ENCODE measurements at places on chromosomes 2 and 18. TPM values are rescaled to one million over a fixed set of nuclear protein-coding genes. Genes with fewer than 3 reads are reported as not detected.

- H3K4me1 ChIP-seq, result peaks cover 24% of the 10 kb centered on the region
- no peaks in the 10 kb centered on the region for H3K36me3 ChIP-seq
- no peaks in the 10 kb centered on the region for H3K27me3 ChIP-seq
- H3K27ac ChIP-seq, result no peak overlapping the region
- DNase-seq, result no peak
These were observed 87.4 kb upstream of the KLF7 start for GRCh38 chr2:207252979-207253645.

- H3K27me3 ChIP-seq, result no peaks in the 10 kb centered on the region
- H3K4me3 ChIP-seq, result no peak overlapping the region
- no peak overlapping the region for H3K27ac ChIP-seq
- DNase-seq, result no peak
These were observed 34.5 kb downstream of the INSIG2 start for GRCh38 chr2:118122594-118123281.

DNA sequence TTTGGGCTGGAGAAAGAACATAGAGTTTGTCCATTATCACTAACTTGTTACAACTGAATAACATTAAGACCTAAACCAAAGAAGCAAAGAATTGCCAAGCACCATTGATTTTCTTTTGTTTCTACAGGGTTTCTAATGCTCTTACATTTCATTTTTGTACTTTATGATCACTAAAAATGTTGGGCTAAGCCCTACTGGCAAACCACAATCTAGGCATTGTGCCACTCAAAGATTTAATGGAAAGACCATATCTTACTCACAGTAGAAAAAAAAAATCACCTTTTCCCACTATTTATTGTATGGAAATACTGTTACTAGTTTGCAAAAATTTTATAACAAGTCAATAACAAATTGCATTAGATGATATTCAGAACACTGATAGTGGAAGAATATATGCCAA is 447.4 kb upstream of the PKDCC start:
- no peaks in the 10 kb centered on the region for H3K4me1 ChIP-seq
- H3K4me3 ChIP-seq, result no peak overlapping the region
- H3K27ac ChIP-seq, result no peak overlapping the region
- no peaks in the 10 kb centered on the region for H3K27me3 ChIP-seq
- H3K36me3 ChIP-seq, result no peaks in the 10 kb centered on the region

GRCh38 chr18:27994571-27994970 is 182.4 kb downstream of the CDH2 start:
- no peak for DNase-seq
- H3K4me3 ChIP-seq, result no peak overlapping the region
- H3K36me3 ChIP-seq, result peaks cover 33% of the 10 kb centered on the region
- H3K27me3 ChIP-seq, result no peaks in the 10 kb centered on the region
- no peak overlapping the region for H3K27ac ChIP-seq

- peak; percentile 16 for DNase-seq
- peak overlapping the region; percentile 53 for H3K4me3 ChIP-seq
- peaks cover 14% of the 10 kb centered on the region for H3K4me1 ChIP-seq
- H3K27ac ChIP-seq, result no peak overlapping the region
- H3K36me3 ChIP-seq, result no peaks in the 10 kb centered on the region
- H3K27me3 ChIP-seq, result peaks cover 11% of the 10 kb centered on the region
These were observed 771 bp upstream of the IGFBP2 start for GRCh38 chr2:216632346-216632951.

DNA sequence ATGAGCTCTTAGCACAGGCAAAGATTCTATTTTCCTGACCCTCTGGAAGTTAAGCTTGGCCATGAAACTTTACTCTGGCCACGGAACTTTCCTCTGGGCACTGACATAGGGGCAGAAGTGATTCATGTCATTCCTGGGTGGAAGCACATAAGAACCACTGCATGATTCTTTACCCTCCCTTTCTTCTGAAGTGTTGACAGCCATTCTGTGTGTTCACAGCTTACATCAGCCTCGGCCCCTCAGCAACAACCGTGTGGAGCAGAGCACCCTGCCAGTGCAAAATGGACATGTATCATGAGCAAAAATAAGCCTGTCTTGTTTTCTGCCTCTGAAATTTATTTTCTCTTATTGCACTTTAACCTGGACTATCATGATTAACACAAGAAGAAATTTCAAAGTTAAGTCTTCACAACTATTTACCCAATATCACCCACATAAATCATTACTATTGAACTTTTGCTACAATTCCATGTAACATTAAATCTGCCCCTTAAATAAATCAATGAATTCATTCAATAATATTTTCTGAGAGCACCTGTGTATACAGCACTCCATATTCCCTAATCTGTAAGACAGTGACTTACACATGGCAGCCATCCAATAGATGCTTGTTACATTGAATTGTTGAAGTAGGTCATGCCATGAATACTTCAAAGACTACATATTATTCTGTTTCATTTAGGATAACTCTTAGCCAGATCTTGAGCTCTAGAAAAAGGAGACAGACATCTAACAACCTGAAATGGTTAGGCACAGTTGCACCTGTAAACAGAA is 531.9 kb downstream of the IRS1 start:
- H3K4me3 ChIP-seq, result no peak overlapping the region
- H3K27me3 ChIP-seq, result no peaks in the 10 kb centered on the region
- no peak for DNase-seq
- no peak overlapping the region for H3K27ac ChIP-seq

- no peak overlapping the region for H3K4me3 ChIP-seq
- no peaks in the 10 kb centered on the region for H3K27me3 ChIP-seq
- no peaks in the 10 kb centered on the region for H3K4me1 ChIP-seq
- no peak for DNase-seq
- H3K36me3 ChIP-seq, result peaks cover 8% of the 10 kb centered on the region
These were observed 65.6 kb upstream of the ZNF385B start for GRCh38 chr2:179927041-179927440.

GRCh38 chr2:23524261-23524706 is 139.3 kb downstream of the KLHL29 start:
- H3K4me3 ChIP-seq, result no peak overlapping the region
- no peaks in the 10 kb centered on the region for H3K4me1 ChIP-seq
- H3K36me3 ChIP-seq, result no peaks in the 10 kb centered on the region
- H3K27me3 ChIP-seq, result no peaks in the 10 kb centered on the region
- H3K27ac ChIP-seq, result no peak overlapping the region

DNA sequence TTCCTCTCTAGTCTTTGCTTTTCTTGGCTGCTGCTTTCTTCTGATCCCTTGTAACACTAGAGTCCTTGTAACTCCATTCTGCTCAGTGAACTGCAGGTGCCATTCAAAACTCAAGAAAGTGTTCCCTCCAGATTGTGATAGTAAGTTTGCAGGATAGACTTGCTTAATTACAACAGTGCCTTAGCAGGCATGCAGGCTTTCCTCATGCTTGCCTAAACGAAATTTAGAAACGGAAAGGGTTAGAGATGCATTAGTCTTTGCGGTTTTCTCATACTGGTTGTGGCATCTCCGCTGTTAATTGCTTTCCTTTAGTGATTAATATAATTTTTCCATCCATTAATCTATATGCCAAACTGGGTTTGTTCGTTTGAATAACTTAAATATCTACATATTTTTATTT is 82.9 kb downstream of the DOK6 start:
- no peak overlapping the region for H3K4me3 ChIP-seq
- H3K27ac ChIP-seq, result no peak overlapping the region
- no peaks in the 10 kb centered on the region for H3K36me3 ChIP-seq
- no peaks in the 10 kb centered on the region for H3K4me1 ChIP-seq

GRCh38 chr18:79916128-79916494 is 35.3 kb downstream of the SLC66A2 start:
- no peak overlapping the region for H3K4me3 ChIP-seq
- H3K27ac ChIP-seq, result no peak overlapping the region
- peaks cover 5% of the 10 kb centered on the region for H3K27me3 ChIP-seq
- no peak for DNase-seq
- peaks cover 4% of the 10 kb centered on the region for H3K4me1 ChIP-seq
- H3K36me3 ChIP-seq, result no peaks in the 10 kb centered on the region

GRCh38 chr2:156017341-156017885 is 315.1 kb downstream of the NR4A2 start:
- H3K4me1 ChIP-seq, result peaks cover 12% of the 10 kb centered on the region
- H3K4me3 ChIP-seq, result no peak overlapping the region
- no peaks in the 10 kb centered on the region for H3K27me3 ChIP-seq
- H3K36me3 ChIP-seq, result no peaks in the 10 kb centered on the region

DNA sequence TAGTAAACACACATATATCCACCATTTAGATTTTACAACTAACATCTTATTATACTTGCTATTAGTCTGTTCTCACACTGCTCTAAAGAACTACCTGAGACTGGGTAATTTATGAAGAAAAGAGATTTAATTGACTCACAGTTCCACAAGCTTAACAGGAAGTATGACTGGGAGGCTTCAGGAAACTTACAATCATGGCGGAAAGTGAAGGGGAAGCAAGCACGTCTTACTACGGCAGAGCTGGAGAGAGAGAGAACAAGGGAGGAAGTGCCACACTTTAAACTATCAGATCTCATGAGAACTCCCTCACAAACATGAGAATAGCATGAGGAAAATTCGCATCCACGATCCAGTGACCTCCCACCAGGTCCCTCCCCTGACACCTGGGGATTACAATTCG is 240.7 kb downstream of the CAMKMT start:
- H3K4me3 ChIP-seq, result no peak overlapping the region
- H3K36me3 ChIP-seq, result no peaks in the 10 kb centered on the region
- H3K27ac ChIP-seq, result no peak overlapping the region
- no peak for DNase-seq

- H3K27ac ChIP-seq, result no peak overlapping the region
- no peaks in the 10 kb centered on the region for H3K27me3 ChIP-seq
- H3K36me3 ChIP-seq, result no peaks in the 10 kb centered on the region
- H3K4me1 ChIP-seq, result no peaks in the 10 kb centered on the region
These were observed 53.4 kb downstream of the SPIRE1 start for GRCh38 chr18:12604445-12605007.

DNA sequence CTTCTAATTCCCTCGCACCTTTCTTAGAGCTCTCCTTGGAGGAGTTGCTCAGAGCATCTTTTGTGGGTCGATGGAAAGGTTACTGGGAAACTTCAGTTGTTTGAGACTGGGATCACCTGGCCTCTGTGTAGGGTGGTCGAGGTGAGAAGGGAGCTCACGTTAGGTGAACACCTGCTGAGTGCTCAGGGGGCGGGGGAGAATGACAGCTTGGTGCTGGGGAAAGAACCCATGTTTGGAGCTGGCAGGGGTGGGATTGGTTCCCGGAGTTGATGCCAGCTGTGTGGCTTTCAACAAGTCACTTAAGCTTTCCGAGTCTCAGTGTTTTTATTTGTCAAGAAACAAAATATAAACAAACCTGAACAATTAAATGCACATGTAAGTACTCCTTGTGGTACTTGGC is 122.3 kb downstream of the GLI2 start:
- H3K27ac ChIP-seq, result no peak overlapping the region
- peaks cover 52% of the 10 kb centered on the region for H3K4me1 ChIP-seq
- DNase-seq, result no peak
- no peak overlapping the region for H3K4me3 ChIP-seq
- H3K36me3 ChIP-seq, result no peaks in the 10 kb centered on the region

GRCh38 chr2:121295911-121296650 is 11.1 kb upstream of the TFCP2L1 start:
- no peaks in the 10 kb centered on the region for H3K4me1 ChIP-seq
- H3K27me3 ChIP-seq, result no peaks in the 10 kb centered on the region
- H3K36me3 ChIP-seq, result no peaks in the 10 kb centered on the region
- H3K4me3 ChIP-seq, result no peak overlapping the region
- H3K27ac ChIP-seq, result no peak overlapping the region

DNA sequence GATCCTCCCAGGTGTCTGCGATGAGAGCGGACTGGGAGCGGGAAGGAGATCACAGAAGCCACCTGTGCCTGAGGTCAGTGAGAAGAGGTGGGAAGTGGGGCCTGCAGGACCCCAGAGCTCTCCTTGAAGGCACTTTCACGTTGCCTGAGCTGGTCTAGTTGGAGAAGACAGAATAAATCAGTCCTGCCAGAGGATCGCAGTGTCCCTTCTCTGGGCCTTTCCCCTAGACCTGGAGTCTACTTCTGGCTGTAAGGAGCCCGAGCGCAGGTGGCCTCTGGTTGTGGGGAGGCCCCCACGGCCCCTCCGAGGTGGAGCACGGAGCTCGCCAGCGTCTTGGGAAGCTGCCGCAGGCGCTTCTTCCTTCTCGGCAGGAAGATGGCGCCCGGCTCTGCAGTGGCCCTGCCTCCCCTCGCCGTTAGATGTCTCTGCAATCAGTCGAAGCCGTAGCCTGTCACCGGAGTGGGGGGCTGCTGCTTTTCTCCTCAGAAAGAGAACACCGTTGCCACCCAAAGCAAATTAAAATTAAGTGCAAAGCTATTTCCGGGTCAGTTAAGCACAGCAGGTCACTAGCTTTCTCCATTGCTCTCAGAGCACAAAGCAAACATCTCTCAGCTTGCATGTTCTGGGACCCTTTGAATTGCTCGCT is 212.0 kb upstream of the MYT1L start:
- H3K36me3 ChIP-seq, result no peaks in the 10 kb centered on the region
- no peak overlapping the region for H3K4me3 ChIP-seq
- peak; percentile 66 for DNase-seq
- peaks cover 11% of the 10 kb centered on the region for H3K4me1 ChIP-seq
- no peak overlapping the region for H3K27ac ChIP-seq

DNA sequence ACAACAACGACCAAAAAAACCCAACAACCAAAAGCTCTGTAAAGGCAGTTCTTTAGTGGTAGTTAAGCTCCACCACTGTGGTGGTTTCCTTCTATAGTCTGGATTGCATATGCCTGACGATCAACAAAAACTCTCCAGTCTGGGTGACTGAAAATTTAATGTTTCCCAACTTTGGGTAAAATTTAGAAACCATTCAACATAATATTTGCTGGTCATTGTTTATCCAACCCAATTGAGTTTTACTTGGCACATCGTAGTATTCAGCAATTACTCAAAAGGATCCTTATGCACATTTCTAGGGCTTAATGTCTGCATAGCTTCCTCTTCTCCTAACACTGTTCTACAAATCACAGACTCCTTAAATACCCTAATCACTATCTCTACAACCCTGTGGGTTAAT is 1080.2 kb upstream of the NRXN1 start:
- no peak overlapping the region for H3K27ac ChIP-seq
- DNase-seq, result no peak
- no peak overlapping the region for H3K4me3 ChIP-seq
- H3K4me1 ChIP-seq, result no peaks in the 10 kb centered on the region
- no peaks in the 10 kb centered on the region for H3K27me3 ChIP-seq

GRCh38 chr2:26034637-26034992 is 731 bp downstream of the RAB10 start:
- peaks cover 8% of the 10 kb centered on the region for H3K4me1 ChIP-seq
- peak overlapping the region; percentile 86 for H3K27ac ChIP-seq
- H3K27me3 ChIP-seq, result no peaks in the 10 kb centered on the region

GRCh38 chr2:221705185-221705877 is 133.2 kb upstream of the EPHA4 start:
- no peaks in the 10 kb centered on the region for H3K36me3 ChIP-seq
- H3K4me1 ChIP-seq, result no peaks in the 10 kb centered on the region
- no peak overlapping the region for H3K27ac ChIP-seq

GRCh38 chr18:48940854-48941611 is 9.7 kb downstream of the SMAD7 start:
- no peak overlapping the region for H3K4me3 ChIP-seq
- H3K27me3 ChIP-seq, result no peaks in the 10 kb centered on the region
- no peak overlapping the region for H3K27ac ChIP-seq
- no peak for DNase-seq

- peaks cover 4% of the 10 kb centered on the region for H3K4me1 ChIP-seq
- no peak for DNase-seq
- H3K27me3 ChIP-seq, result no peaks in the 10 kb centered on the region
- no peak overlapping the region for H3K27ac ChIP-seq
- no peaks in the 10 kb centered on the region for H3K36me3 ChIP-seq
- H3K4me3 ChIP-seq, result no peak overlapping the region
These were observed 105.8 kb upstream of the SMAD2 start for GRCh38 chr18:48036226-48036625.

Gene DCC
- 0.41 TPM for total RNA-seq

Gene UGT1A8
- total RNA-seq, result not detected

Gene PROKR1
- 2.1 TPM for total RNA-seq

Gene LHCGR
- not detected for total RNA-seq

Gene DLX2
- total RNA-seq, result 0.19 TPM

Gene KIF5C
- 53.0 TPM for total RNA-seq

Gene GCG
- total RNA-seq, result not detected

All from neural progenitor cell (in vitro differentiated cells).